ENCODE measurements at places on chromosomes 5 and 9.

DNA sequence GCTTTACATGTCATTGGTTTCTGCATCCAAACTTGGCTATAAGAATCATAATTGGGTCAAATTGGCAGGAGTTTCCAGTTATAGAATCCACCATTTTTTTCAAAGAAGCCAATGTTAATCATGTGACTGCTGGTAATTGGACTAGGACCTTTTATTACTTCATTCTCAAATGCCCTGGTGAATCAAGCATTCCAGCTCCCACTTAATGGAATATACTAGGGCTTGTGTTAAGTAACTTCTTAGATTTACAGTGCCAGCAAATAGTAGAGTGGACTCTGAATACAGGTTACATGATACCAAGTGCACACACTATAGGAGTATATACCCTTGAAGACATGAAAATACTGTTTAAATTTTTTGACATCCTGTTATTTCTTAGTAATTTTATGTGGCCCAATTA lies 96.7 kb downstream of the NUDT12 start:
- DNase-seq = no peak

DNA sequence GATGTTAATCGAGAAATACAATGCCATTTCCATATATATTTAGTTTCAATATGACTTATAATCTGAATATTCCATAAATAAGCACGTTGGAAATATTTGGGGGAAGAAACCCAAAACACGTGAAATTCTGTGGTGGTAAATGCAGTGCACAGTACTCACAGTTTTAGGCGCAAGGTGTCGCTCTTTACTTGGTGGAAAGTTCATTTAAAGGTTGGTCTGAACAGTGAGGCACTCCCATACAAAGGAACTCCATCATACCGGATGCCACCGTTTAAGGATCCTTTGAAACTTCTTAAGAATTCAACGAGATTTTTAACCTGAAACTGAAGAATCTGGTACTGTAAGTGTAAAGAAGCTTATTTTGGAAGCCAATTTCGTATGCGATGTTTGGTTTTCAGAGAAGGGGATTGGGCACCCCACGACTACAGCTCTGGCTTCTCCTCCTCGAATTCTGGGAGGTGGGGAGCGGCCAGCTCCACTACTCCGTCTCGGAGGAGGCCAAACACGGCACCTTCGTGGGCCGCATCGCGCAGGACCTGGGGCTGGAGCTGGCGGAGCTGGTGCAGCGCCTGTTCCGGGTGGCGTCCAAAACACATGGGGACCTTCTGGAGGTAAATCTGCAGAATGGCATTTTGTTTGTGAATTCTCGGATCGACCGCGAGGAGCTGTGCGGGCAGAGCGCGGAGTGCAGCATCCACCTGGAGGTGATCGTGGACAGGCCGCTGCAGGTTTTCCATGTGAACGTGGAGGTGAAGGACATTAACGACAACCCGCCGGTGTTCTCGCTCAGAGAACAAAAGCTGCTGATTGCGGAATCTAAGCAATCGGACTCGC lies at the start of gene PCDHA11:
Gene PCDHA11, plus strand, starts transcription at position 237 of the 834 bp plus-strand sequence. Its CDS starts 147 bp downstream, at position 384.
- DNase-seq = no peak

- peak; percentile 51 for DNase-seq
Measured at GRCh38 chr5:178145965-178146820, 7.5 kb downstream of the NHP2 start.

DNA sequence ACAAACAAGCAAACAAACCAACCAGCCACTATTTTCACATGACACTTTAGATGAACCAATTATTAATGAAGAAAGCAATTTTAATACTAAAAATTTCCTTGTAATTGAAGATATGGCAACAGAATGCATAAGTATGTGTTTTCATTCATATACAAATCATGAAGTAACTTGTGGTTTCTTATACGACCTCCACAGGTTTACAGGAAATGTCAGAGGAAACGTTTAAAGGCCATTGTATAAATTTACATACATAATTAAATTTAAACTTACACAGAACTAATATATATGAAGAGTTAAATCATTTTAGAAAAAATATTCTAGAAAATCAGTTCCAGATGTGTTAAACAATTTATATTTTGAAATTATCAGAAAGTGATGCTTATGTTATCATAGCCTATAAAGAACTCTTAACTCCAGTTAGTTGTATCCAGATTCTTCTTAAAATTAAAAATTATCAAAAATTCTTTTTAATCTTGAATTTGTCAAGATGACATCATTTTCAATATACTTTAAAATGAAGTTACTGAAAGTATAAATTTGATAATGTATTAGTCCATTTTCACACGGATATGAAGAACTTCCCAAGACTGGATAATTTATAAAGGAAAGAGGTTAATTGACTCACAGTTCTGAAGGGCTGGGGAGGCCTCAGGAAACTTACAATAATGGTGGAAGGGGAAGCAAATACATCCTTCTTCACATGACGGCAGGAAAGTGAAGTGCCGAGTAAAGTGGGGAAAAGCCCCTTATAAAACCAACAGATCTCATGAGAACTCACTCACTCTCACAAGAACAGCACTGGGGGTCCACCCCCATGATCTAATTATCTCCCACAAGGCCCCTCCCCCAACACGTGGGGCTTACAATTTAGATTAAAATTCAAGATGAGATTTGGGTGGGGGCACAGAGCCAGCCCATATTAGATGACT lies 192.0 kb downstream of the PIK3R1 start:
- DNase-seq = no peak

GRCh38 chr5:72129725-72130124 lies 22.4 kb downstream of the MAP1B start:
- no peak for DNase-seq

- DNase-seq = no peak
Measured at GRCh38 chr5:84683594-84683993, 298.9 kb upstream of the EDIL3 start.

DNA sequence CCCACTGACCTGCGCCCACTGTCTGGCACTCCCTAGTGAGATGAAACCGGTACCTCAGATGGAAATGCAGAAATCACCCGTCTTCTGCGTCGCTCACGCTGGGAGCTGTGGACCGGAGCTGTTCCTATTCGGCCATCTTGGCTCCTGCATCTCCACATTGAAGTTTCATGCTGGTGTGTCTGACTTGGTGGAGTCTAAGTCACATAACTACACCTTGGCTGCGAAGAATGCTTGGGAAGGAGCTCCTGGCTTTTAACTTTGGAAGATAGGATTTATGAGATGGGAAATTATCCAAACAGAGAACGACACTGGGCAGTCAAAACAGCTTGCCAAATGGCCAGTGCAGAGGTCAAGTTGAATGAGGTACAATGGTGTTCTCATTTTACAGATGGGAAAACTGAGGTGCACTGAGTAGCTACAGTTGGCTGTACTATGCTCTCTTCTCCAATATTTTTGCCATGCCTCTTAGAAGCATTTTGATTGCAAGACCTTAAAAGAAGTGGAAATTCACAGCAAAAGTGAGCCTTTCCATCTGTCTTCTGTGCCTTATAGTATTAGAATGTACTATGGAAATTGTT lies 36.7 kb downstream of the CCDC192 start:
- no peak for DNase-seq

- no peak for DNase-seq
Measured at GRCh38 chr9:133634081-133634691, 2.0 kb upstream of the DBH start.

DNA sequence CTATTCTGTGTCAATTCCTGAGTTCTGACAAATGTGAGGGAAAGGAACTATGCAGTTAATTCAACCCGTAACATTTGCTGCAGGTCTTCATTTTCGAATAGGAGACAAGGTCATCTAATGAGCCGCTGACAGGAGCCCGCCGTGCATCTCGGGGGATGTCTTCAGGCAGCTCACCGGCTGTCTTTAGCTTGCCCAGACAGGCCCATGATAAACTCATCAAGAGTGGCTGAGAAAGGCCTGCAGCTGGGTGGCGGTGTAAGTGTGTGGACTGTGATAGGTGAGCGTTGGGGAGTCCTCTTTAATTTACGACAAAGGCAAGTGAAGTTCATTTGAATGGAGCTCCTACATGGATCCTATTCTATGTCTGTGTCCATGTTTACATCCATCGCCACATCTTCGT lies 190.5 kb downstream of the ADCY2 start:
- no peak for DNase-seq

DNA sequence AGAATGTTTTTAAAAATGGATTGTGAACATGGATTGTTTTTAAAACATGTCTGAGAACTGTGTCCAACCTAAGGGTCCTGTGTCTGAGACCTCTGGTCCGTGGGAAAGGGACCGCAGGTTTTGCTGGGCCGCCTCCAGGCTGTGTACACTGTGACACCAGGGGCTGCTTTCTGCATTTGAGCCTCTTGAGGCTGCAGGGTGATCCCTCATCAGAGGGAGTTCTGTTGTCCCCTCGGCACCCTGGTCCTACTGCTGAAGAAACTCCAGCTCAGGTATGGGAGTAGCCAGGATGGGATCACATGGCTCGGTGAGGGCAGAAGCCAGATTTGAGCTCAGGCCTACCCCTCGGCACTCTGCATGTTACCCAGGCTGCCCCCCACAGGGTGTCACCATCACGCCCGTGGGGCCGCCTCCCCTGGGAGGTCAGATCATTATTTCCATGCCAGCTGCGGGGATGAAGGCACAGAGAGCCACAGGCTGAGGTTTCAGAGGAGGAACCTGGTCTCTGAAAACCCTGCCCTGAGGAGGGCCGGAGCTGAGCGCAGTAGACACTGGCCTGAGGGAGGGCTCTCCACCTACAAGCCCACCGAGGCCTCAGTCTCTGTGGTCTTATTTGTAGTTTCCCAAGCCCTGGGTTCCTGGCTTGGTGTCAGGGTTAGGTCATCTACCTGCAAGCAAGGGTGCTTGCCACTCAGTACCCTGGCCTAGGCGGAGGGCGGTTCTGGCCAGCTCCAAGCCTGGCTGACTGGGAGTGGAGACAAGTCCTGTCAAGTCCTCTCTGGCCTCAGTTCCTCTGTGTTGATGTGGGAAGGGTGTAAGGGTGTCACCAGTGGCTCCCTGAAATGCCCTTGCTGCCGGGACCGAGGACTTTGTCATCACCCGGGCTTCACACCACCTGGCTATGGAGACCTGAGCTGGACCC lies 2.8 kb downstream of the PRR7 start:
- DNase-seq = no peak

GRCh38 chr9:18384066-18384465 lies 89.9 kb upstream of the ADAMTSL1 start:
- no peak for DNase-seq

- no peak for DNase-seq
Measured at GRCh38 chr5:164832516-164832915, 1327.1 kb downstream of the MAT2B start.

GRCh38 chr5:150211156-150212030 lies 21.5 kb downstream of the SLC6A7 start:
- DNase-seq = no peak

DNA sequence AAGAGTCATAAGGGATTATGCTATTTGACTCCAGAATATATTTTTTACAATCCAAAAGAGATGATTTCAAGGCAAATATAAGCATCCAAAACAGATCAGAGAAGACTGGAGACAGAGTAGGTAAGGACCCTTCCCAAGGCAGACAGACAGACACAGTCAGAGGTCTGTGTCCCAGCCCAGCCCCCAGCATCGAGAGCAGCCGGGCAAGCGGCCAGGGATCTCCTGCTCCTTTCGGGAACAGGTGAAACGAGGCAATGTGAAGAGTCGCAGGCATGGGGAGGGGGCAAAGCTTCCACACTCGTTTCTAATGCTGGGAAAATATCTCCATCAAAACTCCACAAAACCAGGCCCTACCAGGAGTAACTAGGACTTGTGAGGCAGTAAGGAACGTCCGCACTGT lies 5.8 kb downstream of the PAEP start:
- no peak for DNase-seq

- no peak for DNase-seq
Measured at GRCh38 chr5:66963559-66963971, 233.0 kb downstream of the CD180 start.

- DNase-seq = no peak
Measured at GRCh38 chr5:72234265-72234700, 85.8 kb downstream of the MRPS27 start.

DNA sequence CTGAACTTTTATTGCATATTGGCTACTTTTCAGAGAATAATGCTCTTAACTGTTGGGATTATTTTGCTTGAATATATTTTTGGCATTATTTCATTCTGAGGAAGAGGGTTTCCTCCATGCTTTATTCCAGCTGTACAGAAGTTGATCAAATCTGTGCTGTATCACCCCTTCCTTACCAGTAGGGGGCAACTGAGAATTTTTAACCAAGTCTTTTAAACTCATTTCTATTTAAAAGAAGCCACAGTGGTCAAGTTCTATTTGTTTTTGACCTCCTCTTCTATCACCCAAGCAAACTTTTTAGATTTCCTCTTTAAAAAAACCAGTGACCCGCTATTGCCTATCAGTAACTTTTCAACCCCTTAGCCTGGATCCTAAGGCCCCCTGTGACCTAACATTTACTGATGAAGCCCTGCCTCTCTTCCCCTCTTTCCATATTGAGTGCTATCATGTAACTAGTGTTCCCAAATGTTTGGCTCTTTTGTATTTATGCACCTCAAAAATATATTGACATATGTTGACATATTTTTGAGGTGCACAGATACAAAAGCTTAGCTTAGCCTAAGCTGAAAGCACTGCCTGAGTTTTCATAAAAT lies 80.6 kb downstream of the FBXO4 start:
- DNase-seq = no peak

GRCh38 chr9:121368138-121368522 lies 1.9 kb downstream of the STOM start:
- no peak for DNase-seq

DNA sequence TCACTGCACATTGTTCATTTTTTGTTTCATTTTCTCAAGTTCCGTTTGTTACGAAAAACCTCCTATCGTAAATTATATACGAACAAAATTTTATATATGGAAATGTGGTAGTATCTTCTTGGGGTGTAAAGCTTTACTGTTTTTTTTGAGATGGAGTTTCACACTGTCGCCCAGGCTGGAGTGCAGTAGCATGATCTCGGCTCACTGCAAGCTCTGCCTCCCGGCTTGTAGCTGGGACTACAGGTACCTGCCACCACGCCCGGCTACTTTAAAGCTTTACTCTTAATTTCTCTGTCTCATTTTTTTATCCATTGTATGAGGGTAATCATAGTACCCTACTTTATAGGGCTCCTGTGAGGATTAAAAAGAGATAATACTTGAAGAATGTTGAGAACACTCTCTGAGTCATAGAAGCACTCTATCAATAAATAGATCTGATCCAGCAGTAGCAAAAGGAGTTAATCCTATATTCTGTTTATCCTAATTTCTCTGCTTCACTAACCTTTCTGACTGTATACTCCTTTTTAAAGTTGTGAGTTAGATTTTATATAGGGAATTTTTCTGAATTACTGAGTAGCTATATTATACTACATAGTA lies 5.6 kb upstream of the LRRC70 start:
- no peak for DNase-seq

GRCh38 chr5:15326932-15327331 lies 173.0 kb upstream of the FBXL7 start:
- DNase-seq = no peak

- no peak for DNase-seq
Measured at GRCh38 chr5:117473165-117473564, 898.5 kb upstream of the SEMA6A start.

Data from stimulated activated CD4-positive, alpha-beta T cell treated with anti-CD3 and anti-CD28 coated beads, Interleukin-15, amount 100 ng/mL, for 1 hour (primary cell).